ENCODE measurements at places on chromosomes 13 and 19. TPM values are rescaled to one million over a fixed set of nuclear protein-coding genes. Genes with fewer than 3 reads are reported as not detected.
A peak's percentile ranks its signal among the peaks of the same experiment; 100 is the strongest.

GRCh38 chr19:13849991-13850909 lies 26.7 kb upstream of the NANOS3 start:
- DNase-seq, result no peak

- no peak for DNase-seq
Measured at GRCh38 chr13:52736891-52737290, 2.7 kb downstream of the CNMD start.

DNA sequence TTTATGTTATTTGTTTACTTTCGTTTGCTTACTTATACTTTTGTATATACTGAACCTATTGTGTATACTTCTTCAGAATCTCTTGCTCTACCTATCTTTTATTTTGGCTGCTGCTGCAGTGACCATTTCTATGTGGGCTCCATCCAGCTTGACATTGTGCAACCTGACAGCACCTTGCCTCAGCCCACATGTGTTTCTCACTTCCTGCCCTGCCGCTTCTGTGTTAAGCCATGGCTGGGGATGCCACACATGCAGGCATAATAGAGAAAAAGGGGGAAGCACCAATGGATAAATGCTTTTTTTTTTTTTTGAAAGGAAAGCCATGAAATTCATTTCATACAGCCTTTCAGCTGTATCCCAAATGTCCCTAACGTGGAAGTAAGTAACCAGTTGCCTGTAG lies 147.6 kb downstream of the RBM26 start:
- no peak for DNase-seq

- no peak for DNase-seq
Measured at GRCh38 chr13:18978447-18978846, 203.2 kb downstream of the TUBA3C start.

DNA sequence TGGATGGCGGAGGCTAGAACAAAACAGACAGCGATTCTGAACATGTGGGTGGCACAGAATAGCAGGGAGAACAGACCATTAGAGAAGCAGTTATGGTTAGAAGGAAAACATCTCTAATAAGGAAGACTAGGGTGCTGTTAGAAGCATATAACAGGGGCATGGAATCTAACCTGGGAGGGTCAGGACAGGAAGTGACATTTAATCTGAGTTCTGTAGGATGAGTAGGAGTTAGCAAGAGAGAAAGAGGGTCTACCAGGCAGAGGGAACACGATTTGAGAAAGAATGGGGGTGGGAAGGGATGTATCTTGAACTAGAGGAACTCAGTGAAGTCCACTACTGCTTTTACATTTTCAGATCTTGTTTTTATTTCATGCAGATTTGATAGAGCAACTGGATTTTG lies 48.6 kb downstream of the B3GLCT start:
- no peak for DNase-seq

DNA sequence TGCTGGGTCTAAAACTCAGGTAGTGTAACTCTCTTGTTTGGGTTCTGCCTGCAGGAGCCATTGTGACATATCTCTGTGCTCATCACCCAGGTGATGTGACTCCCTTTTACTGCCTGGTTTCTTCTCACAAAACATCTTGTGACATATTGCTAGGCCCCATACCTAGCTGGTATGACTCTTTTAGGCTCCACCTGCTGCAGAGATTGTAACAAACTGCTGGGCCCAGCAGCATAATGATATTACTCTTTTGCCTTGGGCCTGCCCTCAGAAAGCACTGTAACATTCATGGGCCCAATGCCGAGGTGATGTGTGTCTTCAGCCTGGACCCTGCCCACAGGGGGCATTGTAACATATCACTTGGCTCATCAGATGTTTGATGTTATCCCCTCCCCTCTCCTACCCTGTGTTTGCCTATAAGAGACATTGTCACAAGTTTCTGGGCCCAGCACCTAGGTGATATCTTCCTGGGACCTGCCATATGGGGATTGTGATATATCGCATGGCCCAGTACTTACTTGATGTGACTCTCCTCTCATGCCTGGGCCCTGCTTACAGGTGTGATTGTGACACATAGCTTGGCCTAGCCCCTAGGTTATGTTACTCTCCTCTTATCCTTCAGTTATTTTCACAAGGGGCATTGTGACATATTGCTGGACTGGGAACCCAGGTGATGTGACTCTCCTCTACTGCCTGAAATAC lies 18.0 kb upstream of the ZNF681 start:
- DNase-seq, result no peak

DNA sequence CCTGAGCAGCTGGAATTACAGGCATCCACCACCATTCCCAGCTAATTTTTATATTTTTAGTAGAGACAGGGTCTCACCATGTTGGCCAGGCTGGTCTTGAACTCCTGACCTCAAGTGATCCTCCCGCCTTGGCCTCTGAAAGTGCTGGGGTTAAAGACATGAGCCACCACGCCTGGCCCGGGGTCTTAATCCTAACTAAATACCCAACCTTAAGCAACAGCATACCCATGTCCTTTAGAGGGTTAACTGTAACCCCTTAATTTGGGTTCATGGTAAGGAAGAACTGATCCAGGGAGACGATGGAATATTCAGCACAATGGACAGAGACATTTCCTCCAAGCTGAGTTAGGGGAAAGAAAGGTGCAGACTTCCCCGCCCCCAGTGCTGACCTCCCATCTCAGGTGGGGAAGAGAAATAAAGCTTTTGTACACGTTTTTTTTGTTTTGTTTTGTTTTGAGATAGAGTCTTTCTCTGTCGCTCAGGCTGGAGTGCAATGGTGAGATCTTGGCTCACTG lies 8.7 kb upstream of the GALP start:
- DNase-seq, result no peak

GRCh38 chr19:35992907-35993765 lies 1.9 kb upstream of the SDHAF1 start:
- no peak for DNase-seq

DNA sequence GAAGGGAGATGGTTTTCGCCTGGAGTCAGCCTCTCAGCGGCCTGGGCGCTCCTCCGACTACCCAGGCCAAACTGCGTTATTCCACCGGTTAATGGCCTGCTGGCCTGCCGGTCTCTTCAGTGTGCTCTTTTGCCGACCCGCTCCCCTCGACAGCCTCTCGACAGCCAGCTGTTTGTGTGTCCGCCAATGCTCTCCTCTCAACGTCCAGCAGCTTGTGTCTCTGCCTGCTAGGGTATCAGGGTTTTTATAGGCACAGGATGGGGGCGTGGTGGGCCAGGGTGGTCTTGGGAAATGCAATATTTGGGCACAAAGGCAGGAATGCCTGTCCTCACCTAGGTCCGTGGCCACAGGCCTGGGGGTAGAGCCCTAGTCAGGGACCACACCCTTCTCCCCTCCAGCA lies 1.5 kb upstream of the ZNF235 start:
- no peak for DNase-seq

- DNase-seq, result no peak
Measured at GRCh38 chr19:30391554-30392551, 19.7 kb downstream of the ZNF536 start.

GRCh38 chr13:97460004-97460775 lies 26.2 kb downstream of the RAP2A start:
- peak; percentile 4 for DNase-seq

DNA sequence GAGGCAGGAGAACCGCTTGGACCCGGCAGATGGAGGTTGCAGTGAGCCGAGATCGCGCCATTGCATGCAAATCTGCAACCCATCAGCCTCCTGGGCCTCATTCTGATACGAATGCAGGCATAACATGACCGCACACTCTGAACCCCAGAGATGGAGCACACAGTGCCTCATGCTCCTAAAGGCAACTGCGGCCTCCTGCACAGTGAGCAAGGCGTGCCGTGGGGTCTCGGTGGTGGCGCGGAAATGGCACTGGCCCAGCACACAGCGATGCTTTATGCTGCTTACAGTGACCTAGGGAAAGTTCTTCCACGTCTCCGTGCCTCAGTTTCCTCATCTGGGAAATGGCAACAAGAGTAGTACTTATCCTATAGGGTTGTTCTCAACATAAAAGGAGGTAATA lies 2.0 kb upstream of the C19orf12 start:
- no peak for DNase-seq

DNA sequence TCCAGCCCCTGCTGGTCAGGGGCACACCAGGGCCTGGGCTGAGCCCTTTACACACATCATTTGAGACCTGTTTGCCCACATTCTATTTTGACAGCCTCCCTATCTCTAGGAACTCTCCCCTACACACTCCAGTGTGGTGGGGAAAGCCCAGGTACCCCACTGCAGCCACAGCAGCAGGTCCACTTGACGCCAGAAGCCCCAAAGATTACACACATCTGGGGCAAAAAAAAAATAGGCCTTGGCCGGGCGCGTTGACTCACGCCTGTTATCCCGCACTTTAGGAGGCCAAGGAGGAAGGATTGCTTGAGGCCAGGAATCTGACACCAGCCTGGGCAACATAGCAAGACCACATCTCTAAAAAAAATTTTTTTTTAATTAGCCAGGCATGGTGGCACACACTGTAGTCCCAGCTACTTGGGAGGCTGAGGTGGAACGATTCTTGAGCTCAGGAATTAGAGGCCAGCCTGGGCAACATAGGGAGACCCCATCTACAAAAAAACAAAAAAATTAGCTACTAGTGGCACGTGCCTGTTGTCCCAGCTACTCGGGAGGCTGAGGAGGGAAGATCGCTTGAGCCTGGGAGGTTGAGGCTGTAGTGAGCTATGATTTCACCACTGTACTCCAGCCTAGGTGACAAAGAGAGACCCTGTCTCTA lies 18.0 kb upstream of the CD22 start:
- no peak for DNase-seq

DNA sequence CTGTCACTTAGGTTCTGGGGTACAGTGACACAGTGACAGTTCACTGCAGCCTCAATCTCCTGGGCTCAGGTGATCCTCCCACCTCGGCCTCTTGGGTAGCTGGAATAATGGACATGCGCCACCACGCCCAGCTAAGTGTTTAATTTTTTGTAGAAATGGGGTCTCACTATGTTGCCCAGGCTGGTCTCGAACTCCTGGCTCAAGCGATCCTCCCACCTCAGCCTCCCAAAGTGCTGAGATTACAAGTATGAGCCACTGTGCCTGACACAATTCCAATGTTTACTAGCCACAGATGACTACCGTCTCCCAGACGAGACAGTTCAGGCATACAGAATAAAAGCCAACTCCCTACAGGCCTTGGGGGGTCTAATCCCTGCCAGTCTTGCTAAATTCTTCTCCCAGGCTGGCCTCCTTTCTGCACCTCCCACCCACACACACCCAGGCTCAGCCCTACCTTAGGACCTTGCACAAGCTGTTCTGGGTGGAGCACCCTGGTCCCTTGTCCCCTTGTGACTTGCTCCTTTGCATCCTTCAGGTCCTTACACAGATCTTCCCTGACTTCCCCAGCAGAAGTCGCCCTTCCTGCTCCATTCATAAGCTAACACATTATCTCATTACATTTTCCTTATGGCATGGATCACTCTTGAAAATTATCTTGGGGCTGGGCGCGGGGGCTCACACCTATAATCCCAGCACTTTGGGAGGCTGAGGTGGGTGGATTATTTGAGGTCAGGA lies 106.4 kb downstream of the INSR start:
- DNase-seq, result no peak

DNA sequence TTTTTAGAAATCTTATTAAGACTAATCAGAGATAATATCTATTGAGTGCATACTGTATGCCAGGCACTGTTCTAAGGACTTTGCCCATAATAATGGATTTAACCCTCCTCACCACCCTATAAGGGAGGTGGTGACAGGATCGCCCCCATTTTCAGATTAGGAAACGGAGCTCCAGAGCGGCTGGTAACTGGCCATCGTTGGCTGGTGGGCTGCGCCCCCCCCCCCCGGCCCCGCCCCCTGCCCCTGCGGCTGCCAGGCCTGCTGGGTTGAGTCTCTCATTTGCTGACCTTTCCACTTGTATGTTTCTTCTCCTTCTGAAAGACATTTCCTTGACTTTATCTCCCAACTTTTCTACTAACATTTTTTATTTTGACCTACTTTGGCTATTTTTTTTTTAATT lies 8.5 kb downstream of the ARHGEF7 start:
- DNase-seq, result no peak

GRCh38 chr19:14218620-14219330 lies 12.8 kb upstream of the ADGRL1 start:
- DNase-seq, result no peak

DNA sequence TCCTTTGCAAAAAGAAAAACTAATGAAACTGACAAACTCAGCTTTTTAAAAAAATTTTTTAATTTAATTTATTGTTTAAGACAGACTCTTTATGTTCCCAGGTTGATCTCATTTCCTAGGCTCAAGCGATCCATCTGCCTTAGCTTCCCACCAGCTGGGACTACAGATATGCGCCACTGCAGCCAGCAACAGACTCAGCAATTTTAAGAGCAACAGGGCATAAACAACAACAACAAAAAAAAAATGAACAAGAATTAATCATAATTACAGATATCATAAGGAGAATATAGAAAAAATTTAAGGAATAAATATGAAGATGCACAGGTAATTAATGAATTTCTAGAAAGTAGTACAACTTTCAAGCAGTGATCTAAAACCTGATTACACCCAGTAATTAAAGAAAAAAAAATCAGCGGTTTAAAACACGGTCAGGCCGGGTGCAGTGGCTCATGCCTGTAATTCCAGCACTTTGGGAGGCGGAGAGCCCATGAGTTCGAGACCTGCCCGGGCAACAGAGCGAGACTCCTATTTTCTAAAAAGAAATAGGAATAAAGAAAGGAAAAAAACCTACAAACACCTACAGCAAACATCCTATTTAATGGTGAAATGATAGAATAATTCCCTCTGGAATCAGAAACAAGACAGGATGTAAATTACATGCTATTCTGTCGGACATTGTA lies 1.4 kb downstream of the ZNF699 start:
- DNase-seq, result no peak

DNA sequence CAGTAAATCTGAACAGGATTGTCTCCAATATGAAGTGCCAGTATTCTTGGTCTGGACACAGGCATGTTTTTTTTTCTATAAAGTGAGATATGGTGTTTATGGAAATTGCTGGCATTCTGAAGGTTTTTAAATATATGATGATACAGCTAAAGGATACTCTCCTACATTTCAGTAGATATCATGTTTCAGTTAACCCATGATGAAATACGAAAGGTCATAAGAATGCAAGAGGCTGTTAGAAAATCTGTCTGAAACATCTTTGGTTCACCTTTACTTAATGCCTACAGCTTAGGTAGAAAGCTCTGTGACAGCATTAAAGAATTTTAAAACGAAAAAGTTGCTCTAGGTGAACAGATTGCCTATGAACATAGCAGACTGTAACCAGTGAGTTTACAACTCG lies 9.1 kb downstream of the FRY start:
- DNase-seq, result no peak

- no peak for DNase-seq
Measured at GRCh38 chr19:15381864-15382263, 2.3 kb upstream of the AKAP8 start.

Gene FXYD1
- not detected for total RNA-seq

Gene TNFSF9
- 2.2 TPM for total RNA-seq

Gene ADPRHL1
- 0.27 TPM for total RNA-seq

Gene TMEM59L
- not detected for total RNA-seq

Gene DIRAS1
- total RNA-seq, result 7.3 TPM

Measured in hematopoietic multipotent progenitor cell (in vitro differentiated cells).